ENCODE measurements at places on chromosomes 1 and 21.

DNA sequence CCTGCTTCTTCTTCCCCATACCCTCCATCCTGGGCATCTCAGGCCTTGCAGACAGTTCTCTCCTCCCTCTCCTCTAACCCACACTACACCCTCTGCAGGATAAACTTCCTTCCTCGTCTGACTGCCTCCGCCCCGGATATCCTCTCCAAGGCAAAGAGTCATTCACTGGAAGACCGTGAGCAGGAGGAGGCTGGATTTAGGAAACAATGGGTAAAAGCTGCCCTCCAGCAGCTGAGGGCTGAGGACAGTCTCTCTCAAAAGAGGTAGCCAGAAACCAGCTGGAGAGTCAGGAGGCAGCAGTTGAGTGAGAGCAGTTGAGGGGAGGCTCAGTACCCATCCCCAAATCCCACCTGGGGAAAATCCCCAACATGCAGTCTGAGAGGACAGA lies 1.4 kb downstream of the CSRP1 start:
- DNase-seq: peak; percentile 63

GRCh38 chr21:35268817-35269216 lies 219.7 kb upstream of the RUNX1 start:
- no peak for DNase-seq

GRCh38 chr21:46254208-46254975 lies 25.8 kb upstream of the LSS start:
- no peak for DNase-seq

- DNase-seq: peak; percentile 19
Measured at GRCh38 chr1:147504801-147505311, 36.4 kb upstream of the BCL9 start.

- no peak for DNase-seq
Measured at GRCh38 chr21:46120301-46121285, 22.7 kb downstream of the COL6A2 start.

DNA sequence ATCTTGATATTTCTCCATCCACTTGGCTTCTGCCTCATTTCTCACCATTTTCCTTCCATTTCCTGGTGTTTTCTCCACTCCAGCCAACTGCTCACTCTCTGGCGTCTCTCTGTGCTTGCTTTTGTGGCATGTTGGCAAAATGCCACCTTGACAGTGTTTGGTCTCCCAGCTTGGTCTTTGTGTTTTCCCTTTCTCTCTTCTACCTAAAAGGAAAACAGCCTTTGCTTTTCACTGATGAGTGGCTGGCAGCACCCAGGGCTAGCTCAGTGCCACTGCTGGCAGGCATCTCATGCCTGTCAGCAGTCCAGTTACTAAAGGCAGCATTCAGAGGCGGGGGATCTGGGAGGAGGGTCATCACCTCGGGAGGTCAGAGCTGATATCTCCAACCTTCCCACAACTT lies 55.3 kb upstream of the DSCAM start:
- DNase-seq: no peak

- no peak for DNase-seq
Measured at GRCh38 chr1:230857822-230858221, 10.5 kb downstream of the C1orf198 start.

GRCh38 chr1:63615768-63616420 lies 22.7 kb downstream of the PGM1 start:
- peak; percentile 67 for DNase-seq

DNA sequence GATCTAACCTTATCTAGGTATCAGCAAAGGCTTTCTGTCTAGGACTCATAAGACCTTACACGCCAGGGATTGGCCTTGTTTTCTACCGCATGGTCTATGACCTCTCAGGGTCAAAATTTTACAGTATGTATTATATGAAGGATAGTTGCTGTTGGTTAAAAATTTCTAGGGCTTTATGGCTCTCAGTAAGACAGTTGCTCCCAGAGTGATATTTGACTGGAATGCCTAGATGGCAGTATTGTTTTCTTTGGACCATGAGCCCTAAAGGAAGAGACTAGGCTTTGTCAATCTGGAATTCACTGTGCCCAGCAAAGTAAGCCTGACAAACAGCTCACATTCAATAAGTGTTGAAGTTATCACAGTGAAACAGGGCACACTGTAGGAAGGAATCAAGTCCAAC lies 37.6 kb downstream of the C1orf87 start:
- no peak for DNase-seq

DNA sequence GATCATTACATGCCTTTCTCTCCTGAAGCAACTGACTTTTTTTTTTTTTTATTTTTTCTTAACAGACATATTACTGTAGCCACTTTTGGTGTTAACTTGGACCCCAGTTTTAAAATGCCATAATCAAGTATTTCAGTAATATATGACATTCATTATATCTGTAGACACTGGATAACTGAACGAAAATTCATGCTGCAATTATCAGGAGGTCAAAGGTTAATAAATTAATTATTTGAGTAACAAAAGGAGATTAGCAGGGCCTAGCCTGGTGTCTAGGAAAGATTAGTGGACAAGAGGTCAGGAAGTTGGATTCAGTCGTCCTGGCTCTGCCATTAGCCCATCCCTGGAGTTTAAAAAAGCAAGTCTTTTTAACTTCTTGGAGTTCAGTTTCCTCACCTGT lies 168.1 kb downstream of the TGFBR3 start:
- DNase-seq: no peak

DNA sequence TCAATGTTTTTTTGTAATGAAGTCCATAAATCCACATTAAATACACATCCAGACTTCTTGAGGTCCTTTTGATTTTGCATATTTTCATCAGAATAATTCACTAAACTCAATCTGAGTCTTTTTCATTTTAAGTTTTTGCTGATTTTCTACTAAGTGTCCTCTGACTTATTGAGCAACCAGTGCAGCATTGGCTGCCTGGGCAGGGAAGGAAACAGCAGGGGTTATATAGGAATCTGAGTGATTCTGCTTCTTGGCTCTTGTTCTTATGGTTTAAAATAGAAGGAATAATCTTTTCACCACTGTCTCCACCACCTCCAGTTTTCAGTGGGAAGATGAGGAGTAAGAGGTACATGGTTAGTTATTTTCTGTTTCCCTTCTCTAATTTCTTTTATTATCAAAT lies 88.4 kb downstream of the ST6GALNAC5 start:
- peak; percentile 26 for DNase-seq

DNA sequence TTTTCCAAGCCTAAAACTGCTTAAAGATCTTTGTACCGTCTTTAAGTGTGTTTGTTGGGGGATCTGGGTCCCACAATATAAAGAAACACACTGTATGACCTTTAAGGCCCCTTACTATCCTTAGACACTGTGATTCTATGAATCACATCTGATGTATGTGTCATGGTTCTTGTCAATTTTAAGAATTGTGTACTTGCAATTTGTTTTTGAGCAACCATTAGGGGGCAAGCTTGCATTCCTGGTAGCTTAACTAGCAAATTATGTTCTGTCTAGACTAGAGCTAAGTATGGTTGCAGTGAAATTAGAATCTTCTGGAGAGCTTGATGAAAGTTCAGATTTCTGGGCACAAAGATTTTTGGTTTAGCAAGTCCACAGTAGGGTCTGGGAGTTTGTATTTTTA lies 219.5 kb downstream of the TPR start:
- peak; percentile 71 for DNase-seq

DNA sequence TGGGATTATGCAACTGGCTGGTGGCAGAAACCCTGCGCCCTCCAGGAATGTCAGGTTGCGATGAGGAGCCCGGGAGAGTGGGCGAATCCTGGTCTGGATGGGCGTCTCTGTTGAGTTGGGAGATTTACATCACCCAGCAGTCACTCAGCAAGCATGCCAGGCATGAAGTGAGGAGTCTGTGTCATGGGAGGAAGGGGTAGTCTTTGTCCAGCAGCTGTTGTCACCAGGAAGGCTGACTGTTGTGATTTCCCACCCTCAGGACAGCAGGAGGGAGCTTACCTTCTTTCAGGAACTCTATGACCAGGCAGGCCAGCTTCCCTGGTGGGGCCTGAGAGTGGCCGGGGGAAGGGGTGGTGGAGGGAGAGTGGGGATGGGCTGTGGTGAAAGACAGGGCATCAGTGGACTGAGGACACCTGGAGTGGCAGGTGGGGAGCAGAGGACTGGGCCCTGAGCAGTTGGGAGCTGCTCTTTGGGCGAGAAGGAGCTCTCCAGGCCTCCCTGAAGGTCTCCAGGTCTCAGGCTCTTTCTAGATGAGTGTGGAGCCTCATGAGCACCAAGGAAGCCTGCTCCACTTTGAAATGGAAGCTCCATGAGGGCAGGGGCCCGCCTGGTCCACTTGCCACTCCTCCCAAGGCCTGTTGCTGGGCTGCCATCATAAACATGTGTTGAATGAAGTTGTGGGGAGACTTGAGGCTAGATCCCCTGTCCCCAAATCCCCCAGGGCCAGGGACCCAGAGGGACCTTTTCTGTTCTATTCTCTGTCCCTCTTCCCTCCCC lies 21.3 kb upstream of the PKP1 start:
- no peak for DNase-seq

- peak; percentile 38 for DNase-seq
Measured at GRCh38 chr1:23980728-23981070, 572 bp upstream of the SRSF10 start.

DNA sequence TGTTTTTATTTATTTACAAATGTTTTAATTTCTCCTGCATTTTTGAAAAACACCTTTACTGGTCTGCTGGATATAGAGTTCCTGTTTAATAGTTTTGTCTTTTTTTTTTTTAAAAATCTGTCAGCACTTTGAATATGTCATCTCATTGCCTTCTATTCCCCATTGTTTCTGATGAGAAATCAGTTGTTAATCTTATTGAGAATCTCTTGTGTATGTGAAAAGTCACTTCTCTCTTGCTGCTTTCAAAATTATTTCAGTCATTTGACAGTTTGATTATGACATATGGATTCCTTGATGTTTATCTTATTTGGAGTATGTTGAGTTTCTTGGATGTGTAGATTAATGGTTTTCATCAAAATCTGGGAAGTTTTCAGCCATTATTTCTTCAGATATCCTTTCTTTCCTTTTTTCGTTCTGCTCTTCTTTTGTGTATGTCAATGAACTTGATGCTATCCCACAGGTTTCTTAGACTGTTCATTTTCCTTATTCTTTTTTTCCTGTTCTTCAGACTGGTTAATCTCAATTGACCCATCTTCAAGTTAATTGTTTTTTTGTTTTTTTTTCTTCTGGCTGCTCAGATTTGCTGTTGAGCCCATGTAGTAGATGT lies 51.2 kb upstream of the CCDC190 start:
- peak; percentile 24 for DNase-seq

GRCh38 chr1:91672601-91673161 lies 172.0 kb downstream of the CDC7 start:
- DNase-seq: no peak

GRCh38 chr1:204598319-204598969 lies 82.2 kb downstream of the MDM4 start:
- no peak for DNase-seq

DNA sequence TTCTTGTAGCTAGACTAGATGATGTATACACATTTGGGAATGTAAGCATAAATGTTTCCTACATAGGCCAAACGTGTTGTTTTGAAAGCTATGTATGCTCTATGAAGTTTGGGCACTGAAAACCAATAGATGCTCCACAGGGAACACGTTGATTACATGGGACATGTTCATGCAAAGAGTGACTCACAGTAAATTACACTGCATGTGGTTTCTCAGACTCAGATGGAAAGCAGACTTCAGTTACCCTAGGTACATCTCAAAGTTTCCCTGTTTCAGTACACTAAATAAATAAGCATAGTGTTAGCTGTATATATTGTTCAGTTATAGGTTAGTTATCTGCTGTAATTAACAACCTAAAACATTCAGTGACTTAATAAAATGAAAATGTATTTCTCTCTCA lies 301.9 kb upstream of the RUNX1 start:
- DNase-seq: peak; percentile 40

DNA sequence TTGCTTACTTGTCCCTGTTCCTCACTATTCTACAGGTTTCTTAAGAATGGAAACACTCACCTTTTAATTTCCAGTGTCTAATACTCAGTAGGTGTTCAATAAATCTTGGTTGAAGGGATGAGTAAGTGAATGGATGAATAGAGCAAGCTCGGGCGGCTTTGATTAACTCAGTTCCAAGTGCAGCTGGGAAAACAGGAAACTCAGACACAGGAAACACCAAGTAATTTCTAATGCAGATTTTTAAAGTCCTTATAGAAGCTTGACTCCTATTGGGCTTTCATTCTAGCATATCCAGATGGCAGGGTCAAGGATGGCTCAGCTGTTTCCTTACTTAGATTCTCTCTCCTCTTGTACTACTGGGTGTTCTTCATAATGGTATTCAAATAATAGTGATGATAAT lies 14.0 kb downstream of the CAMK1G start:
- no peak for DNase-seq

DNA sequence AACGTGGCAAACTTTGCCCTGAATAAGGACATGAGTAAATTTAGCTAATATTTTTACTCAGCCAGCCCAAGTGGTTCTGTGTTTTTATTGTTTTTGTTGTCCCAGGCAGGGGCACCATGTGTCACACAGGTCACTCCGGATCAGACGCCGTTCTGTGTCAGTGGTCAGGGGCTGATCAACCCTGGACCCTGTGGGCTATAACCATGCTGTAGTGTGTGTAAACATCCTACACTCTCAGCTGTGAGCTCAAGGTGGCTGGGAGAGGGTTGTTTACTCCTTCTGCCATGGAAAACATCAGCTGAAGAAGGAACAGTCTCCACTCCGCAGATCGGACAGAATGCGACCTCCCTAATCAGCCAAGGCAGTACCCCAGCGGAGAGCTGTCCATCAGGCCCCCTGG lies 26.5 kb upstream of the KCNQ4 start:
- DNase-seq: no peak

DNA sequence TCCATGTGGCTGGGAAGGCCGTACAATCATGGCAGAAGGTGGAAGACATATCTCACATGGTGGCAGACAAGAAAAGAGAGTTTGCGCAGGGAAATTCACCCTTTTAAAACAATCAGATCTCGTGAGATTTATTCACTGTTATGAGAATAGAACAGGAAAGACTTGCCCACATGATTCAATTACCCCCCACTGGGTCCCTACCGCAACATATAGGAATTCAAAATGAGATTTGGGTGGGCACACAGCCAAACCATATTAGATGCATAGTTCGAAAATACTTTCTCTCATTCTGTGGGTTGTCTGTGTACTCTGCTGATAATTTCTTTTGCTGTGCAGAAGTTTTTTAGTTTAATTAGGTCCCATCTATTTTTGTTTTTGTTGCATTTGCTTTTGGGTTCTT lies 990.3 kb downstream of the PLA2G4A start:
- DNase-seq: no peak

DNA sequence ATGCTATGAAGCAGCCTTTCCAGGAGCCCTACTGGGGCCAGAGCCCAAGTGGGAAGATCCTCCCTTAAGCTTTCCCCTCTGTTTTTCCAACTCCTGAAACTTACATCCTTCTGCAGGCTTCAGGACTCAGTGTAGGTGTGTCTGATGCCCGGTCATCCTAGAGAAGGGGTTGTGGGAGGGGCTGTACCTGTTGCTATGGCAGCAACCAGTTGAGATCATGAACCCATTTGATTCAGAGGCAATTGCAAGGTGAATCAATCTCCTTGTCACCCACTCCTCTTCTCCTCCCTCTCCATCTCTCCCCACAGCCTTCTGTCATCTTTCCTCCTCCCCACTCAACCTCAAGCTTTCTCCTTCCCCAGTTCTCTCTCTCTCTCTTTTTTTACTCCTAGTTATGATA lies 151.8 kb downstream of the CACNA1E start:
- no peak for DNase-seq

All from LHCN-M2 (cell line).